Epithelial cell of proximal tubule (primary cell): ENCODE measurements at places on chromosomes 1 and 21. TPM values are rescaled to one million over a fixed set of nuclear protein-coding genes. Genes with fewer than 3 reads are reported as not detected.
A peak's percentile ranks its signal among the peaks of the same experiment; 100 is the strongest.

GRCh38 chr1:241533326-241534115 is 1.3 kb downstream of the KMO start:
- no peak for DNase-seq

- no peak for DNase-seq
Measured at GRCh38 chr1:9621032-9621431, 30.5 kb upstream of the PIK3CD start.

GRCh38 chr1:119323216-119323982 is 45.2 kb upstream of the HAO2 start:
- no peak for DNase-seq

GRCh38 chr1:67460676-67461500 is 30.7 kb upstream of the SERBP1 start:
- DNase-seq, result no peak

- no peak for DNase-seq
Measured at GRCh38 chr1:209484429-209484828, 99.1 kb upstream of the CAMK1G start.

DNA sequence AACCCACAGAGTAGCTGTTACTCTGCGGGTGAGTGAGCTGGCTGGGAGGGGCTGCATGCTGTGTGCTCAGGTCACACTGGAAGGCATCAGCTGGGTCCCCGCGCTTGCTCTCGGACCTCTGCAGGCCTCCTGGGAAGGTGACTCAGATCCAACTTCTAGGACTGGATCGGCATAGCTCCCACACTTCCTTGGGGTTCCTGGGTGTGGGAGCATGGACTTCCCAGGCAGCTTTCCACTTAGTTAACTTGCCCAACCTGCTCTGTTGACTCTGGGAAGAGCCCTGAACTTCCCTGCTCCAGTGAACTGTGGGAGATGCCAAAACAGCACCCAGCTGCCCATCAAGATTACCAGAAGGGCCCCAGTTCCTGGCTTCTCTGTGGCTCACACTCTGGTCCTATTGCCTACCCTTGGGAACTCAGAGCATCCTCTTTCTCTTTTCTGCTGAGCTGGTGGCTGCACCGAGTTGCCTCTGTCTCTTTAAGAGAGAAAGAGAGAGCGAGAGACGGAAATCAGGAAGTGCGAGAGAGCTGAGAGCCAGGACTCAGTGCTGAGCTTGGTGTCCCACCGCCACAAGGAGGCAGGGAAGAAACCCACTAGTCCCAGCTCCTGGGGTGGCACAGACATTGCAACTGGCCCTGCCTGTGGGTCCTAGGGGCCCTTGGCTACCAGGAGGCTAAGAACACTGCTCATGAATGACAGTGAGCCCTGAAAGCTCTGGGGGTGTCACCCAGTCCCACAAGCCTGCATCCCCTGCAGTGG is at the start of gene IKBKE:
TSS of gene IKBKE (plus strand) at position 544 of the 759 bp plus-strand sequence. CDS start 2,752 bp downstream, outside the sequence.
- DNase-seq, result peak; percentile 75

Gene PDIK1L
- 3.0 and 12.3 TPM in 2 replicates for total RNA-seq

Gene NFASC
- total RNA-seq, result 0.29 TPM in 2 replicates

Gene SPRR2F
- total RNA-seq, result not detected in 2 replicates

Gene ATP1A4
- not detected in 2 replicates for total RNA-seq

Gene PYHIN1
- total RNA-seq, result not detected in 2 replicates

Gene RNU1-4
- total RNA-seq, result under 0.01 TPM in 2 replicates
